ENCODE measurements at places on chromosomes 4 and X. TPM values are rescaled to one million over a fixed set of nuclear protein-coding genes. Genes with fewer than 3 reads are reported as not detected.

CORIN gene
- total RNA-seq, result 34.6 TPM

ZMAT1 gene
- 4.7 TPM for total RNA-seq

CACNA1F gene
- total RNA-seq, result 0.48 TPM

PRKG2 gene
- 4.2 TPM for total RNA-seq

GABRE gene
- total RNA-seq, result 9.9 TPM

SOD3 gene
- total RNA-seq, result 3.8 TPM

SERTM2 gene
- 8.9 TPM for total RNA-seq

CMC4 gene
- total RNA-seq, result 5.7 TPM

MID2 gene
- total RNA-seq, result 18.6 TPM

PDGFRA gene
- 4.8 TPM for total RNA-seq

PCDH10 gene
- total RNA-seq, result 61.9 TPM

GPC3 gene
- 628 TPM for total RNA-seq

SPANXA1 gene
- total RNA-seq, result not detected

SHROOM3 gene
- 32.1 TPM for total RNA-seq

HELQ gene
- total RNA-seq, result 20.8 TPM

F9 gene
- total RNA-seq, result 0.24 TPM

AP1AR gene
- 18.9 TPM for total RNA-seq

PTPN13 gene
- 79.1 TPM for total RNA-seq

EXOSC9 gene
- total RNA-seq, result 20.9 TPM

PAQR3 gene
- 24.6 TPM for total RNA-seq

FAM184B gene
- 0.12 TPM for total RNA-seq

VCX3A gene
- not detected for total RNA-seq

HSFX4 gene
- not detected for total RNA-seq

GAGE12J gene
- not detected for total RNA-seq

PGAM4 gene
- not detected for total RNA-seq
